ENCODE measurements at places on chromosomes 4 and X. TPM values are rescaled to one million over a fixed set of nuclear protein-coding genes. Genes with fewer than 3 reads are reported as not detected.

Gene NKX3-2
- not detected for total RNA-seq

Gene DTHD1
- total RNA-seq, result 0.55 TPM

DNA sequence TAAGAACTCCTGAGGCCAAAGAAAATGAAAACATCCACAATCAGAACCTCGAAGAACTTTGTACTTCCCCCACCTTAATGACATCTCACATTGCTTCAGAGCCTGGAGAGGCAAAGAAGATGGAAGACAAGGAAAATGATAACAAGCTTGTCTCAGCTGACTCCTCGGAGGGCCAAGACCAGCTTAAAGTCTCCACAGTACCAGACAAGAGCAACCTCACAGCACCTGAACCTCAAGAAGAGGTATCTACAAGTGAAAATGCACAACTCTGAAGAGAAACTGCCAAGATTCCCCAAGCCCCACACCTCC lies 97.5 kb downstream of the HNRNPD start:
- no peaks in the 10 kb centered on the region for H3K36me3 ChIP-seq
- no peak for DNase-seq
- H3K4me3 ChIP-seq, result no peak overlapping the region
- H3K27ac ChIP-seq, result no peak overlapping the region
- H3K4me1 ChIP-seq, result no peaks in the 10 kb centered on the region

DNA sequence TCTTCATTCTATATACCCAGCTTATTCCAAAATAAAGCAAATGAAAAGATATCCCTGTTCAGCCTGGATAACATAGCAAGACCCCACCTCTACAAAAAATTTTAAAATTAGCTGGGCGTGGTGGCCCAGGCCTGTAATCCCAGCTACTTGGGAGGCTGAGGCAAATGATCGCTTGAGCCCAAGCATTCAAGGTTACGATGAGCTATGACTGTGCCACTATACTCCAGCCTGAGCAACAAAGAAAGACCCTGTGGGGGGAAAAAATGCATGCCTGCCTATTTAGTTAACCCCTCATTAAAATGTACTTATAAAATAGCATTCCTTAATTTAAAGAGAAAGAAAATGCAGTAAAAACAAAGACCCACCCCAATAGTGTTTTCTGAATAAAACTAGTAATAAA lies 9.3 kb downstream of the PRSS12 start:
- H3K27me3 ChIP-seq, result no peaks in the 10 kb centered on the region
- DNase-seq, result no peak
- H3K27ac ChIP-seq, result no peak overlapping the region
- no peaks in the 10 kb centered on the region for H3K36me3 ChIP-seq

DNA sequence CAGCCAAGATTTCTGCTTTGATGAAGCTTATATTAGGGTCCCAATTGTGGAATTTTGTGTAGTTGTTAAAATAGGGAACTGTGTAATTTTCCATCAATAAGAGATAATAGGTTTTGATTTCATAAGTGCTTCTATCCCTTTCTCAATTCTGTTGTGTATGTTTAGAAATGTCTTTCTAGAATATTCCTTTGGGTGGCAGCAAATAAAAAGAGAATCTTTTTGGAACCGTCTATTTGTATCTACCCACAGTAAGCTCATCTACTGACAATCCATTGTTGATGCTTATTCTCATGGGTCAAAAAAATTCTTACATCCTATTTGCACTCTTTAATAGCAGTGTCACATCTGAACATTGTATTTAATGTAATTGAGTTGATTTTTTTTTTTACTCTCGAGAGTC lies 61.7 kb downstream of the TMA16 start:
- H3K36me3 ChIP-seq, result no peaks in the 10 kb centered on the region
- H3K4me1 ChIP-seq, result no peaks in the 10 kb centered on the region
- no peak overlapping the region for H3K4me3 ChIP-seq
- no peak for DNase-seq
- no peaks in the 10 kb centered on the region for H3K27me3 ChIP-seq
- H3K27ac ChIP-seq, result no peak overlapping the region

DNA sequence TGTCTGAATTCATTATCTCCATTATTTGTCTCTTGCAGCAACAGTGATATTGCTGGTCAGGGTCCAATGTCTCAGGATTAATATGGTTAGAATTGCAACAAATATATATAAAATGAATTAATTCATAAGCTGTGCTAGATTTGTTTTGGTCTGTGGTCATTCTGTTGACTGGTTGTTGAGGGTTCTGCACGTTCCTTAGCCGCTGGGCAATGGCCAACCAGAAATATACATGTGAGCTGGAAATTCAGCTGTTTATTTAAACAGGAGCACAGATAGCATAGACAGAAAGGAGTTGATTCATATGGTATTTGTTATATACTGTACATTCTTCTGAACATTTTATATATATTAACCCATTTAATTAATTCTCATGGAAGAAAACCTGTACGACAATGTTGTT lies 100.8 kb downstream of the RPA4 start:
- H3K27me3 ChIP-seq, result no peaks in the 10 kb centered on the region
- H3K36me3 ChIP-seq, result no peaks in the 10 kb centered on the region
- DNase-seq, result no peak
- no peak overlapping the region for H3K27ac ChIP-seq
- no peaks in the 10 kb centered on the region for H3K4me1 ChIP-seq
- no peak overlapping the region for H3K4me3 ChIP-seq
